Naive thymus-derived CD4-positive, alpha-beta T cell (primary cell): ENCODE measurements at places on chromosomes 5 and 9. TPM values are rescaled to one million over a fixed set of nuclear protein-coding genes. Genes with fewer than 3 reads are reported as not detected.

GPR151 gene
- not detected for total RNA-seq

BASP1 gene
- 1.2 TPM for total RNA-seq

LHFPL2 gene
- 2.9 TPM for total RNA-seq

FAXDC2 gene
- total RNA-seq = 1.9 TPM

PRUNE2 gene
- not detected for total RNA-seq

GHR gene
- not detected for total RNA-seq

PCDHA12 gene
- total RNA-seq = not detected in 2 replicates

DMGDH gene
- total RNA-seq = 0.78 TPM
